ENCODE measurements at places on chromosomes 6 and 20.

DNA sequence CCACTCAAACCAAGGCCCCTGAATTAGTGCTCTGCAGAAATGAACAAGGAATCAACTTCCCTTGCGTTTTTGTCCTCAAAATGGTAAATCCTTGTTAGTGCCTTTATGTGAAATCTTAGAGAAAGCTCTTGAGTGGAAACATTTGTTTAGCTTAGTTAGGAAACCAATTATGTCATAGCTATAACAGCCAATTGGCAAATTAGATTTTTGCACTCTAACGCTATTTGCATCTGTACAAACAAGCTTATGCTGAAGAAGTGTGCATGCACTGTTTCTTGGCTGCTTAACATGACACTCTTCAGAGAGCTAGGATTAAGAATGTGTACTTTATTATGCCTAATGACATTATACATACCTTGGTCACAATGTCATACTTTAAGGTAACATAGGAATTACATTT lies 622.6 kb upstream of the SLC35B3 start:
- DNase-seq = no peak

GRCh38 chr20:32201977-32202363 lies 5.6 kb downstream of the PLAGL2 start:
- no peak for DNase-seq

- peak; percentile 10 for DNase-seq
Observed at GRCh38 chr20:14445902-14446301, 108.5 kb upstream of the FLRT3 start.

DNA sequence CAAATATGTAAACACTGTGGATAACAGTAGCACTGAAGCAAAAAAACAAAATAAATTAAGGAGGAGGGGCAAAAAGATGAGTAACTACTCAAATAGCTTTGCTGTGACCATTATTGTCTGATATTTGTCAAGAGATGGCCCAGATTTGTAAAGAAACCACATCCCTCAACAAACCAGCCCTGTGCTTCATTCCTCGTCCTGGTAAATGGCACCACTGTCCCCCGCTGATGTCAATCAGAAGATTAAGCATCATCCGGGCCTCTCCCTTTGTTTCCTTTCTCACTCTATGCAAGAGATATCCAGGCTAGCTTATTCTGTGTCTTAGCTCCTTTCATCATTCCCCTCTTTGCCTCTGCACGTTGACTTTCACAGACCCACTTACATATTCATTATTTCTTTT lies 259.0 kb downstream of the SYNE1 start:
- peak; percentile 51 for DNase-seq

DNA sequence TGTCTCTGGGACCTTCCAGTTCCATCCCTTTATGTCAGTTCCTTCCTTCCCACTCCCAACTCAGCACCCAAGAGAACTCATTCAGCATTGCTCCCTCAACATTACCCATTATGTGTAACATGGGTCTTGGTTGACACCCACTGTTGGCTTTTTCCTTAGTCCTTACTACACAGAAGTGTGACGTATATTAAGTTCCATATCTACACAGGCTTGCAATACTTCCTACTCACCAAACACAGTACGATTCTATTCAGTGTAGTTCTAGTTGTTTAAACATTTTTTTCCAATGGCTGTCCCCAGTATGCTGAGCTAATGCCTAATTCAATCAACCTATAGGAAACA lies 37.7 kb downstream of the ARHGAP18 start:
- DNase-seq = no peak

DNA sequence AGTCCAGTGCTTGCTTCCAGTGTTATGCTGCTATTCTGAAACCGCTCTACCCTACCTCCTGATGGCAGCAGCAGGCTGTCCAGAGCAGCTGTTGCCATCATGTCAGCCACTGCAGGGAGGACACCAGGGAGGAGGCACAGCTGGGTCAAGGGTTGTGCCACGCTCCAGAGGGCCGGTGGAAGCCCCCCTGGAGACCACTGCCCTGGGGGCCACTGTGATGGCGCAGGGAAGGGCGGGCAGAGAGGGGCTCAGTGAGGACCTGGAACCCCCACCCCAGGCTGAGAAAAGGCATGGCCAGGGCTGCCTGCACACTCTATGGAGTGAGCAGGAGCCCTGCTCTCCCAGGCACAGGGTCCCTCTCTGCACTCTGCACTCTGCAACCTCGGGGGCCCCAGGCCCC lies 271.3 kb upstream of the BTBD3 start:
- no peak for DNase-seq

GRCh38 chr6:36327919-36328236 lies 8.8 kb downstream of the BNIP5 start:
- no peak for DNase-seq

- peak; percentile 12 for DNase-seq
Observed at GRCh38 chr6:30260036-30260504, 46.9 kb upstream of the TRIM26 start.

DNA sequence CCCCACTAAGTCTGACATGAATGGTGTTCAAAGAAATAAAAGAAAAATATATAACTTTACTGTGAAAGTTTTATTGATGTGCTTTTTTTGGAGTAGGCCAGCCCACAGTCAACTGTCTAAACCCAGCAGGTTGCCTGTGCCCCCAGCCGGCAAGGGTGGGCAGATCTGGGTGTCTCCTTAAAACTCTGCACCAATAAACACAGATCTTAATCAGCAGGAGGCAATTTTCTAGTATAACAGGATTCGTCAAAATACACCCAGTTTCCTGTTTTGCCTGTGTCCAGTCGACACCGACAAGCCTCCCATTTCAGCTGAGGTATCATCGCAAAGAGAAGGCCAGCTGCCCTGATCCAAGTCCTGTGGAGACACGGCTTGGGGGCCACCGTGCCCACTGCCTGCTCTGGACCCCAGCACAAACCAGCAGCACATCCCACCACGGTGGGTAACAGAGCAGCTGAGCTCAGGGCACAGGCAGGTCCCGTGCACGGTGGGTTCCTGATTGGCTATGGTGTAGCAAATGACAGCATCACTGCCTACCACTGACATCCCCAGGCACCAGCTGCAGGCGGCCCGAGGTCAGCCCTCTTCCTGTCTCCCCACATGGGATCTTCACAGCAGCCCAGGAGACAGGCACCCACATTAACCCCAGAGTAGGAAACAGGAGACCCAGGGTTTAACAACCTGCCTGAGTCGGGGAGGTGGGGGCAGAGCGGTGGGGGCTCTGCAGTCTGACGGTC lies 15.7 kb downstream of the BMP7 start:
- no peak for DNase-seq

DNA sequence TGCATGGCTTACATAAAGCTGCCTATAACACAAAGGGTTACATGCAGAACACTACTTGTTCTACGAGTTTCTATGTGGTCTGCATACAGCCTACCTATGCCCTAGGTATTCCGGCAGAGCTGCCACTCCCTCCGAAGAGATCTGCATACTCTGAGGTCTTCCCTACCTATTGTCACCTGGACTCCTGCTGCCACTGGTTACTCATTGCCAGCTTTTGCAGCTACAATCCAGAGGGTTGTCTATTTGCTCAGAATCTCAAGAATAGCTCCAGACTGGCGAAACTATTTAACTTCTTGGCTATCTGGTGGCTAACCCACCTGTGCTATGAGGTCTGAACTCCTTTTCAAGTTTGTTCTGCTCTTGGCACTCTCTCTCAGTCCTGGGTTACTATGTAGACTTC lies 323.3 kb downstream of the BMP2 start:
- peak; percentile 75 for DNase-seq

DNA sequence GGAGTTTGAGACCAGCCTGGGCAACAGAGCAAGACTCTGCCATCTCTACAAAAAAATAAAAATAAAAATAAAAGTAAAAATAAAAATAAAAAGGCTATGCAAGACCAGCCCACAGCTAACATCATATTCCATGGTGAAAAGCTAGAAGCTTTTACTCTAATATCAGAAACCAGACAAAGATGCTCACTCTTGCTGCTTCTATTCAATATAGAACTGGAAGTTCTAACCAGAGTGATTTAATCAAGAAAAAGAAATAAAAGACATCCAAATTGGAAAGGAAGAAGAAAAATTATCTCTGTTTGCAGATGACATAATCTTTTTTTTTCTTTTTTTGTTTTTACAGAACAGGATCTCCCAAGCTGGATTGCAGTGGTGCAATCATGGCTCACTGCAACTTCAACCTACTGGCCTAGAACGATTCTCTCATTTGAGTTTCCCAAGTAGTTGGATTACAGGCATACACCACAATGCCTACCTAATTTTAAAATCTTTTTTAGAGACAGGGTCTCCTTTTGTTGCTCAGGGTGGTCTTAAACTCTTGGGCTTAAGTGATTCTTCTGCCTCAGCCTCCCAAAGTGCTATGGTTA lies 100.7 kb upstream of the JAG1 start:
- DNase-seq = no peak

DNA sequence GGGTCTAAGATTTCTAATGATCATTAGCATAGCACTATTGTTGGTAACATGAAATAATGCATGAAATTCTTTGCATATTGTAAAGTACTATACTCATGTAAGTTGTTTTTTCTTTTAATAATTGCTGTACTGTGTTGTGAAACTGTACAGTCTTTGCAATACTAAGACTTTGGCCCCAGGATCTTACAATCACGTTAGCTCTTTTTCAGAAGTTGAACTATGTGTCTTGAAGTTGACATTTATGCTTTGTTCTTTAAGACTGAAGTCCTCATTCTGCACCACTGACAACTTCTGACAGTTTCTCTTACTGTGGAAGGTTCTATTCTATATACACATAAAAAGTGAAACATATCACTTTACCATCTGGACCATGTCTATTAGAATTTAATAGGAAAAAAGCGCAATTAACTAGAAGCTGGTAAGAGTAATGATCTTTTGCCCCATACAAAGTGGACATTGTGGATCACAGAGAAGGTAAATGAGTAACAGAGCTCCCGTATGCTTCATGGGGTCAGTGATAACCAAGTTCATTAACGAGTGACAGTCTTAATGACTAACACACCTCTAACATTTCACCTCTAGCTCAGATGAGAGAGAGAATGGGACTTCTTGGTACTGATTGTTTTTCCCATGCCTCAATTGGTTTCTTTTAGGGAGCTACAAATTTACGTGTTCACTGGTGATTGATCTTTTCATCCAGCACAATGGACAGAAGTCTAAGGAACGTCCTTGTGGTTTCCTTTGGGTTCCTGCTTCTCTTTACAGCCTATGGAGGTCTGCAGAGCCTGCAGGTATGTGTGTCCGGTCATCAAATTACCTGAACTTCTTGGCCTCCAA lies at the start of gene UNC93A:
Gene UNC93A, plus strand, starts transcription at position 530 of the 837 bp plus-strand sequence. Its CDS starts 175 bp downstream, at position 705.
- DNase-seq = peak; percentile 45

DNA sequence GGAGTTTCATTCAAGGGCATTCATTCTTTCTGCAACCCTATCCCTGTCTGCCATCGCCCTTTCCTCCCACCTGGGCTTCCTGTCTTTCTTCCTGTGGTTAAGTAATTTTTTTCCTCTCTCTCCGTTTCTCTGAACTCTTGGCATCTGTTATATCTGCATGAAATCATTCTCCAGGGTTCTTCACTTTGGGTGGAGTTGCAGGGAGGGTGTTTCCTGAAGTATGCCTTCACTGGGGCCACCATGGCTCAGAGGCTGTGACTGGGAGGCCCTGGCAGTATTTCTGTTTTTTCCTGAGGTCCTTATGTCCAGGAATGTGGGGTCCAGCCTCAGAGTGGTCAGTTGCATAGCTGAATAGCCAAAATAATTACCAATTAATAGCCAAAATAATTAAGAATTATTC lies 137.2 kb downstream of the SLC35F1 start:
- no peak for DNase-seq

GRCh38 chr20:63672666-63673065 lies 14.6 kb downstream of the RTEL1 start:
- no peak for DNase-seq

DNA sequence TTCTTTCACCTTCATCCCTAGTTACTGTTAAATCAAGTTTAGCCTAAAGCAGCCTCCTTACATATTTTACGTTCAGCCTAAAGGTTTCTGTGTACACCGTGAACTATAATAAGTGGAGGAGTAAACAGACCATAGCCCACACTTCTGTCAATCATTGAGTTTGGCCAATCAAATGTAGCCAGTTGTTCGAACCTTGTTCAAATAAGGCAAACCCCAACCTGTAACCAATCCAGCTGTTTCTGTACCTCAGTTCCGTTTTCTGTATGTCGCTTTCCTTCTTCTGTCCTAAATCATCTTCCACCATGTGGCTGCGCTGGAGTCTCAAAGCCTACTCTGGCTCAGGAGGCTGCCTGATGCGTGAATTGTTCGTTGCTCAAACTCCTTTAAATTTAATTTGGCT lies 1.8 kb upstream of the FBXO30 start:
- no peak for DNase-seq

- DNase-seq = no peak
Observed at GRCh38 chr6:164258421-164258820, 843.9 kb downstream of the QKI start.

DNA sequence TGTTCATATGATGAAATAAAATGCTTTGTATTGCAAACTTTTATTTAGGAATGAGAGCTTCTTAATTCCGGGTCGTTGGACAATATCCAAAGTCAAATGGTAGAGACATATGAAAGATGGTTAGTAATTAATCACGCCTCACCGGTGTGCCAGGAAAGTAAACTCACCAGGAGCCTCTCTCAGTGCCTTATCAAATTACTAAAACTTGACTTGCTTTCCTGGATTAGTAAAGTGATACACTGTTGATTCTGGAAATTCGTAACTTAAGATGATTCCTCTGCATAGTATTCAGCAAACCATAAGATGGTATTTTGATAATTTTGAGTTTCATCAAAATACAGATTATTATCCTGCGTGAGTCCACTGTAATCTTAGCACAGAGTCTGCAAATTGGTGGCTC lies 115.2 kb downstream of the PAX1 start:
- DNase-seq = no peak

DNA sequence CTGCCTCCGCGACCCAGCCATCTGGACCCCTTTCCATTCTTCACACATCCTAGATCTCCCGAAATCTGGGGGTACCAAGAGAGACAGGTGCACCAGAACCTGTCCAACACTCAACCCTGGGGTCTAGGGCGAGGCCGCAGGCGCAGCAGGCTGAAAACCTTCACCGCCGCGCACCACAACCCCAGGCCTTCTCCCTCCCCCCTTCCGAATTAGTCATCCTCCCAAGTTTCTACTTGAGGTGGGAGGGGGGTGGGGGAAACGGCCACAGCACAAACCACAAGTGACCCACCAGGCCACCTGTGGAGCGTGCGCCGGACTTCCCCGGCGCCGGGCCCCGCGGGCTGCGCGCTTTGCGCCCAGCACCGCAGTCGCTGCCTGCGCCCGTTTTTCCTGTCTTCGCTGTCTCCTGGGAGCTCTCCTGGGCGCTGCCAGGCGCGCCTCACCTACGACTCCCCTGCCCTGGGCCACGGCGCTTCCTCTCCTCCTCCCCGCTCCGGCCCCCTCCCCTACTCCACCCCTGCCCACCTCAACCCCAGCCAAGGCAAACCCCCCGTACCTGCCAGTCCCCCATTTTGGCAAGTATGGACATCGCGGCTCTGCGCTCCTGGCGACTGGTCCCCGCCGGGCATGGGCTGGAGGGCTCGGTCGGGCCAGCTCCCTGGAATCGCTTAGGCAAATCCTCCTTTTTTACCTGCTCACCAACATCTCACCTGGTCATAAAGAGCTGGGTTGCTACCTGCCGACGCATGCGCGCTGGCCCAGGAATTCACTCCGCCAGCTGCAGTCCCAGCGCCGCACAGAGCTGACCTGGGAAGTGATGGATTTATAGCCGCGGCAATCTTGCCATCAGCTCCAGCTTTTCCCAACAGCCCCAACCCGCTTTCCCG lies 4.2 kb upstream of the TFAP2A start:
- DNase-seq = peak; percentile 88

- peak; percentile 88 for DNase-seq
Observed at GRCh38 chr6:46184114-46184513, 13.3 kb upstream of the ENPP5 start.

GRCh38 chr6:40542175-40542764 lies 44.9 kb downstream of the LRFN2 start:
- DNase-seq = no peak

- DNase-seq = peak; percentile 6
Observed at GRCh38 chr6:21441386-21441785, 152.2 kb upstream of the SOX4 start.

GRCh38 chr6:25959890-25960536 lies 2.6 kb upstream of the TRIM38 start:
- DNase-seq = peak; percentile 22

All from kidney tubule cell (primary cell).